T-helper 1 cell (primary cell): ENCODE measurements at places on chromosomes 16 and 17.

- no peak for DNase-seq
These were observed 13.5 kb downstream of the KPNA2 start for GRCh38 chr17:68048996-68049395.

- no peak for DNase-seq
These were observed 146.7 kb downstream of the RAB11FIP4 start for GRCh38 chr17:31538080-31538762.

- no peak for DNase-seq
These were observed 120.0 kb upstream of the HS3ST3A1 start for GRCh38 chr17:13721705-13722104.

GRCh38 chr16:81693744-81694303 lies 85.3 kb upstream of the PLCG2 start:
- DNase-seq, result no peak

DNA sequence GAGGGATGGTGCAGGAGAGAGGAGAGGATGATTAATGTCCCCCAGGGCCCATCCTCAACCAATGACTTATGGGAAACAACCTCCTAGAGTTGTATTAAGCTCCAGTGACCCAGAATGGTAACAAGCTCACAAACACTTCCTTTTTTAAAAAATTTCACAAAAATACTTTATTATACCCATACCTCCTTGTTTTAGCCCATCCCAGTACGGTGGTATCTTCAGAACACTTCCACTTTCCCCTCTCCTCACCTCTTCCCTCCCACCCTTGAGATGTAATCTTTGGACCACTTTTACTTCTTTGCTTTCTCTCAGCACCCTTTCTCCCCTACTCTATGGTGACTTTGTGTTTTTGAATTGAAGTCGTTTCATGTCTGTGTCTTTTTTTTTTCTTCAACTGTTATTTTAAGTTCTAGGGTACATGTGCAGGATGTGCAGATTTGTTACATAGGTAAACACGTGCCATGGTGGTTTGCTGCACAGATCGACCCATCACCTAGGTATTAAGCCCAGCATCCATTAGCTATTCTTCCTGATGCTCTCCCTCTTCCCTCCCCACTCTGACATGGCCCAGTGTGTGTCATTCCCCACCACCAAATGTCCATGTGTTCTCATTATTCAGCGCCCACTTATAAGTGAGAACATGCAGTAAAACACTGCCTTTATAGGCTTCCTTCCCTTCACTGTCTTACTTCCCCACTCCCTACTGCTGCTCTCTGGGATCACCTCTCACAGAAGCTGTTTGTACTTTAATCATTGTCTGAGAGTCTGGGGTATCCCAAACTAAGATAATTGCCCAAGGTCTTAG lies 124.5 kb downstream of the PRKCB start:
- DNase-seq, result no peak

GRCh38 chr16:4561596-4561995 lies 5.5 kb downstream of the C16orf96 start:
- no peak for DNase-seq

- DNase-seq, result no peak
These were observed 52.6 kb upstream of the MAP3K14 start for GRCh38 chr17:45369421-45369820.

- no peak for DNase-seq
These were observed 15.1 kb downstream of the NGFR start for GRCh38 chr17:49510059-49510719.

DNA sequence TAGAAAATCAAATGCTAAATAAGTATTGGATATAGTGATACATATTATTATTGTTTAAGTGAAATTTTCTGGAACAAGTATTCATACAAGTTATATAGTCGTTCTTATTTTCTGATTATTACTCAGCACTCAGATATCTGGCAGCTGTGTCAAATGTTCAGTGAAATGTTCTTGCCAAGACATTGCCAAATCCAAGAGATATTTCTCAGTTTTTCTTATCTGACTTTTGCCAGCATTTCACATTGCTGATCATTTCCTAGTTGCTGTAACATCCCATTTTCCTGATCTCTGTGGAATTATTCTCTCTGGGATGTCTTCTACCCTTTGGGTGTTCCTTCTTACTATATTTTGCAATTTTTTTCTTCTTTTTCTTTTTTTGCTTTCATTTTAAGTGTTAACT lies 262.3 kb downstream of the KIF2B start:
- DNase-seq, result no peak

GRCh38 chr17:82865774-82866395 lies 26.1 kb upstream of the ZNF750 start:
- no peak for DNase-seq

GRCh38 chr16:82323171-82323570 lies 153.1 kb upstream of the MPHOSPH6 start:
- no peak for DNase-seq

GRCh38 chr17:47649153-47649971 lies at the start of gene KPNB1:
TSS of gene KPNB1 (plus strand) at chr17:47649919. CDS start at chr17:47650245, 326 bp downstream.
- peak; percentile 97 for DNase-seq

- peak; percentile 7 for DNase-seq
These were observed 121.5 kb downstream of the STXBP4 start for GRCh38 chr17:55090079-55090492.

DNA sequence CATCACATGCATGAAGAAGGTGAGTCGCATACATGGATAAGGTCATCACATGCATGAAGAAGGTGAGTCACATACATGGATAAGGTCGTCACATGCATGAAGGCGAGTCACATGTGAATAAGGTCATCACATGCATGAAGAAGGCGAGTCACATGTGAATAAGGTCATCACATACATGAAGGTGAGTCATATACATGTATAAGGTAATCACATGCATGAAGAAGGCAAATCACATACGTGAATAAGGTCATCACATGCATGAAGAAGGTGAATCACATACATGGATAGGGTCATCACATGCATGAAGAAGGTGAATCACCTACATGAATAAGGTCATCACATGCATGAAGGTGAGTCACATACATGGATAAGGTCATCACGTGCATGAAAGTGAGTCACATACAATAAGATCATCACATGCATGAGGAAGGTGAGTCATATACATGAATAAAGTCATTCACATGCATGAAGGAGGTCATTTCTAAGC lies 105.1 kb upstream of the SDK2 start:
- DNase-seq, result no peak

GRCh38 chr17:19372866-19373504 lies 5.3 kb upstream of the MAPK7 start:
- no peak for DNase-seq

- no peak for DNase-seq
These were observed 32.1 kb downstream of the ZFHX3 start for GRCh38 chr16:73015612-73016487.

DNA sequence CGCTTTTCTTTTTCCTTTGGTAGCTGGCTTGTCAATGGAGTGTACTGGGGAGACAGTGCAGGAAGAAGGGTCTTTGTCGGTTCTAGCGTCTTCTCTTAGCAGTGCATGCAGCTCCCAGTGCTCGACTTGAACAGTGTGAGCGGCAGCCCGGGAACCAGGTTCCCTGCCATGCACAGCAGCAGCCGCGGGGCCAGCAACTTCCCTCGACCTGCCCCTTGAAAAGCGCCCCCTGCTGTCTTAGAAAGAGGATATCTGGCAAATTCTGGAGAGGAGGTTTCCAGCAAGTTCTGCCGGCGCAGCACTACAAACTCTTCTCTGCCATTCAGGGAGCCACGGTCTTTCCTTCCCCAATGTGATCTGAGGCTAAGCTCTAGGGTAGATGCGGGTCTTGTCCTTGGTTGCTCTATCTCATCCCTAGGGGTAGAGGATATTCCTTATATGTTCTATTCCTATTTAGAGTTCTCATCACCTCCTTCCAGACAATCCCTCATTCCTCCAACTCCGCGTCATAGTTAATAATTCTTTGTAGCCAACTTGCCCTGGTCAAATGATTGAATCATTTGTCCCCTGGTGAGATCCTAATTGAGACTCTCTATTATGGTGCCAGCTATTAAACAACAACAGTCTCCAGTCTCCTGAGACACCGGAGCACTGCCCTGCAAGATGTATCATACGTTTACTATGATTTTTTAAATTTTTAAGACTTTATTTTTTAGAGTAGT lies 451.3 kb downstream of the PMP22 start:
- DNase-seq, result no peak

GRCh38 chr16:73531021-73531420 lies 483.1 kb upstream of the ZFHX3 start:
- DNase-seq, result no peak

DNA sequence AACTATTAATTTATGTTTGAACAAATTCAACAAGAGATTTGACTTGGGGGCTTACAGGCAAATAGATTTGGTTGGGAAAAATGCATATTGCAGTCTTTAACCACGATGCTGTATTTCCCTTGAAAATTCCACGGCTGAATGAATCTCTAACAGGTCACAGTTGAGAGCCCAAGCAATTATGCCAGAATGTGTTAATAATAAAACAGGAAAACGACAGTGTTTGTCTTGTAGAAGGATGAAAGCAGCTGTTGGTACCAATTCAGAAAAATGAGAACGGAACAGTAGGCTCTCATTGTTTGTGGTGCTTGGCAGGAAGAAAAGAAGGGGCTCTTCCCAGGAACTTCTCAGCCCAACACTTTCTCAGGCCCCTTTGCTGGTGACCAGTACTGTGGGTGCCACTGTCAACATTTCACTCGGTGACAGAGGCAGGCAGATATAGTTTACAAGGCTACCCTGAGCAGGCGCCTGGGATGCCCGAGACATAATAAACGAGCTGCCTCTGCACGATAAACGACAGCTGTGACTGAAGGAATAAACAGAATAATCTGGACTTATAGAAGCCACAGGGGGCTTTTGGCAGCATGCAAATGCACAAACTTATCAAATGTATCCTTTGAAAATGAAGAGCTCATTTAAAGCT lies 387.1 kb downstream of the HS3ST4 start:
- DNase-seq, result no peak

DNA sequence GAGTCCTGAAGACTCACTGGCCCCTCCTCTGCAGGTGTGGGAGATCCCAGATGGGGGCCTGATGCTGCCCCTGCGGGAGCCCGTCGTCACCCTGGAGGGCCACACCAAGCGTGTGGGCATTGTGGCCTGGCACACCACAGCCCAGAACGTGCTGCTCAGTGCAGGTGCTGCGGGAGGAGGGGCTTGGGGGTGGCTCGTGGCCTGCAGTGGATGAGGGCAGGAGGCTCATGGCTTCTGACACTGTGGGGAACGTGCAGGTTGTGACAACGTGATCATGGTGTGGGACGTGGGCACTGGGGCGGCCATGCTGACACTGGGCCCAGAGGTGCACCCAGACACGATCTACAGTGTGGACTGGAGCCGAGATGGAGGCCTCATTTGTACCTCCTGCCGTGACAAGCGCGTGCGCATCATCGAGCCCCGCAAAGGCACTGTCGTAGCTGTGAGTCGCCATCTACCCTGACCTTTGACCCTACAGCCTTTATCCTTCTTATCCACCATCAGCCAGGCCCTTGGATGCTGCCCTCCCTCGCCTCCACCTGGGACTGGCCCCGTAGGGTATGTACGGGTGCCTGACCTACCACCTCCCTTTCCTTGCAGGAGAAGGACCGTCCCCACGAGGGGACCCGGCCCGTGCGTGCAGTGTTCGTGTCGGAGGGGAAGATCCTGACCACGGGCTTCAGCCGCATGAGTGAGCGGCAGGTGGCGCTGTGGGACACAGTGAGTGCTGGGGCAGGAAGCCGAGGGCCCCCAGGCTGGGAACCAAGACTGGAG lies 3.6 kb downstream of the CORO1A start:
- peak; percentile 88 for DNase-seq

DNA sequence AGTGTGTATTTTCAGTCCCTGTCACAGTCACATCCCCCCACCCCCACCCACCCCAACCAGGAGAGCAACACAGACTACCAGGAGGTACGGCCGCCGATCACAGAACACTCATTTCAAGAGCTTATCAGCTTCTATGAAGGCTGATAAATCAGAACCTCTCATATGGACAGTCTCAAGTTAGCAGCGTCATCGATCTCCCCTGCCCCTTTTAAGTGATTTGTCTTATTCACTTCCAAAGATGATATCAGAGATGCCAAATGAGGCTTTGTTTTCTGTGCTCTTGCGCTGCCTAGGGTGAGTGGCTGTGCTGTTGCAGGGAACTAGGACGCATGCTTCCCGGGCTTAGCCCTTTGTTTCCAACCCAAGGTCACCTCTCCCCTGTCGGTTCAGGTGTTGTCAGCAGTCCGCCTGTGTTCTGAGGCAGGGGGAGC lies 26.8 kb upstream of the PMFBP1 start:
- DNase-seq, result no peak

GRCh38 chr17:65556910-65557348 lies 4.5 kb downstream of the AXIN2 start:
- no peak for DNase-seq

DNA sequence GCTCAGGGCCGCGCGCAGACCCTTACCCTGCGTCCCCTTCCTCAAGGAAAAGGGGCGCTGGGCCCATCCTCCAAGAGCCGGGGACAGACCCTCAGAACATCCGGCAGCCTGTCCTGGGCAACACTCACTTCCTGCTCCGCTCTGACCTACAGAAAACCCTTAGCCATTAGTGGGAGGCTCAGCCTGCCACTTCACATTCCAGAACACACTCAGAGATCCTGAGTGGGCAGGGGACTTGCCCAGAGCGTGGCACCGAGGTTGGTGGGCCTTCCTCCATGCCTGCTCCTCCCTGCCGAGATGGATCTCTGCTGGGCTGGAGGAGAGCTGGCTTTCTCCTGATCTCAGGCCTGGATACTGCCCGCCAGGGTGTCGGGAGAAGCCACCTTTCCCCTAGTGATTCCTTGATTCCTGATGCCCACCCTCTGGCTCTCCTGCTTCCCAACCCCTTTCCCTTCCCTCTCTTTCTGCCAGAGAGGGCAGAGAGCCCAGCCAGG lies 1.5 kb downstream of the SCARF1 start:
- no peak for DNase-seq

- DNase-seq, result no peak
These were observed 9.5 kb upstream of the ZFP90 start for GRCh38 chr16:68529608-68529930.
